ENCODE measurements at places on chromosomes 16 and 17.

GRCh38 chr17:58318065-58318481, 10.5 kb downstream of the TSPOAP1 start:
- no peak for DNase-seq

GRCh38 chr17:74201250-74201649, 2.2 kb upstream of the RPL38 start:
- DNase-seq, result no peak

DNA sequence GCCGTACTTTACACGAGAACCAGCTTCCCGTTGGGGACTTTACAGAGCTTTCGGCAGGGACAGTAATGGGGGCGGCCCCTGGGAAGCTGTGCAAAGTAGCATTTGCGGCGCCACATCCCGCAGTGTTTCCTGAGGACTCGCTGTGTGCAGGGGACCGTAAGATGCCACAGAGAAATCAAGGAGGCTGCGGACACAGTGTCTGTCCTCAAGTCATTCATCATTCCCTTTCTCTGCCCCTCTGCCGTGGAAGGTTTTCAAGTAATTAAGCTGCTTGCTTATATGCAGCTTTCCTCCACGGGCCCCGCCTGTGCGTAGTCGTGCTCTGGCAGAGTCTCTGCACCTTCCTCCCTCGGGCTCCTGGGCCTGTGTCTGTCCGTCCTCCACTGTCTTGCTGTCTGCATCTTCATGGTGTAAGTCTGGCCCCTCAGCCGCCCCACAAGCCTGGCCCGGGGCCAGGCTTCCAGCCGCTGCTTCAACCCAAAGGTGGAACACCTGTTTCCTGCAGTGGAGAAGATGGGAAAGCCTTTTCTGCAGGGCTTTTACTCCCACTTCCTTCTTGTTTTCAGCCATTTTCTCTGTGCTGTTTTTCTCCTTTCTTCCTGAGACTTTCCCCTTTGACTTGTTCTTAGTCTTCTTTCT, 216.9 kb upstream of the CHMP6 start:
- no peak for DNase-seq

DNA sequence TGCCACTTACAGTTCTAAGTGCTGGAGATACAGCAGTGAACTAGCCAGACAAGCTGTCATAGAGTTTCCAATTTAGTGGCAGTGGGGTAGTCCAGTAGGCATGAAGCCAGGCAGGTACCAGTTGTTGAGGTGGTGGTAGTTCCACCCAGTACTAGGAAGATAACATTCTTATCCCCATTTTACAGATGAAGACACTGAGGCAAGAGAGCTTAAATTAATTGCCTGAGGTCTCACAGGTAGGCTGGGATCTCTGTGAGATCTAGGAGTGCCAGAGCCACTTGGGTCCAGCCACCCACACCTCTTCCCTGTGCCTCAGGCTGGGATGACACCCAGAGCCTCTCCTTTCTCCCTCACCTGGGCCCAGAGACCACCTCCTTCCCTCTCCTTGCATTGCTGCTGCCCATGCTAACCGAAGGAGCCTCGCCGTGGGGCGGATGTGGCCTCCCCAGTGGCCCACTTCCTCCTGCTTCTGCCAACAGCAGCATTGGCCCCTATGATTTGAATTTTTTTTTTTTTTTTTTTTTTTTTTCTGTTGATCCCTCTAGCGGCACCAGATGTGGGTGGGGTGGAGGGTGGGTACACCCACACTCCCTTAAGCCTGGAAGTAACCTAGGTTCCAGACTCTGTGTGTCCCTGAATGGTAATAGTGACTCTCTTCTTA, 114.0 kb downstream of the PRKCB start:
- peak; percentile 45 for DNase-seq

DNA sequence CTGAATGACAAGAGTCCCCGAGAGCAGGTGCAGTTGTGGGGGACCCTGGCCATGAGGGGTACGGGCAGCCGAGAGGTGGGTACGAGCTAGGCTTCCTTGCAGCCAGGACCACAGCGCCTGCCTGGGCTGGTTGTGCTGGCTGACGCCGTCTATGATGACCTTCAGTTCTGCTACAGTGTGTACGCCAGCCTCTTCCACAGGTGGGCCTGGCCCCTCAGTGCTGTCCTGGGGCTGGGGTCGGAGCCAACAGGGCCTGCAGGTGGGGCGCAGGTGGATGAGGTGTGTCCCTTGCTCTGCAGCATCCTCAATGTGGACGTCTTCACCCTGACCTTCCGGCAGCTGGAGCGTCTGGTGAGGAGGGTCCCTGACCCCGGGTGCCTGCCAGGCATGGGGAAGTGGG, 7.2 kb downstream of the TSR3 start:
- DNase-seq, result no peak

- no peak for DNase-seq
These were observed 236.6 kb upstream of the GSE1 start for GRCh38 chr16:85376292-85377095.

DNA sequence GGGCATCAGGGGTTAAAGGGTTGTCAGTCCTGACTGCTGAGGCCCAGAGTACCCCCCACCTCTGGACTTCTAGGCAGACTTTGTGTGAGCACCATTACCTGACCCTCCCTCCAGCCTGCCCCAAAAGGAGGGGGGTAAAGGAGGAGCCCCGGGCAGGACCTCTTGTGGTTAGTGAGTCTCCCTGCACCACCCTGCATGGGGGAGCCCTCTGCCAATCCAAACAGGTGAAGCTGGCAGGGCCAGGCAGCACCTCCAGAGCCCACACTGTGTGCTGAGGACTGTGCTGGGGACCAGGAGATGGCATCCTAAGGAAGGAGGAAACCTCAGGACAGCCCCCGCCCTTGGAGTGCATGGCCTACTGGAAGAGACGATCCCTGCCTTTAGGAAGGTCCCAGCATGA, 2.6 kb upstream of the KRT14 start:
- no peak for DNase-seq

DNA sequence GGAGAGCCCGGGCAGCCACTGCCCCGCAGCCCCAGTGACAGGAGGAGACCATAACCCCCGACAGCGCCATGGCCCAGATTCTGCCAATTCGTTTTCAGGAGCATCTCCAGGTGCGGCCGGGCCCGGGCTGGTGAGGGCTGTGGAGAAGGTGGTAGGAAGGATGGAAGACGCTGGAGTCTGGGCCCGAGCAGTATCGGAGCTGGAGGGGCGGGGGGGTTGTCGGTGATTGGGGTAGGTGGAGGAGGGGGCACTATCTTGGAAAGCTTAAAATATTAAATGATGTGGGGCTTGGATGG, 317 bp downstream of the CLTC start:
- no peak for DNase-seq

DNA sequence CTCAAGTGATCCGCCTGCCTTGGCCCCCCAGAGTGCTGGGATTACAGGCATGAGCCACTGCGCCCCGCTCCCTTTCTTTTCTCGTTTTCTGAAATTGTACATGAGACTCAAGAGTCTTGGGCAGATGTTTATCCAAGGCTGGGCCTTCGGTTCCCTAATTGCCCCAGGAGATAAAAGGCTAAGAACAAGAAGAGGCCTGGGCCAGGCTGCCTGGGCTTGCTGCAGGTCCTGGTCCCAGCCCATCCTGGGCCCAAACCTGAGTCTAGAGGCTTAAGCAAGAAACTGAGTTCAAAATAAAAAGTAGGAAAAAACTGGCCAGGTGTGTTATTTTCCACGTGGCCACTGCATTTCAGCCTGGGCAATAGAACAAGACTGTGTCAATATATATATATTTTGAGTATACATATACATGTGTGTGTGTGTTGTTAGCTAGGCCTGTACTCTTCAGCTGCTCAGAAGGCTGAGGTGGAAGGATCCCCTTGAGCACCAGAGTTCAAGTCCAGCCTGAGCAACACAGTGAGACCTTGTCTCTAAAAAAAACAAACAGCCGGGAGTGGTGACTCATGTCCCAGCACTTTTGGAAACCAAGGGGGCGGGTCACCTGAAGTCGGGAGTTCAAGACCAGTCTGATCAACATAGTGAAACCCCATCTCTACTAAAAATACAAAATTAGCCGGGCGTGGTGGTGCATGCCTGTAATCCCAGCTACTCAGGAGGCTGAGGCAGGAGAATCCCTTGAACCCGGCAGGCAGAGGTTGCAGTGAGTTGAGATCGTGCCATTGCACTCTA, 6.8 kb upstream of the CLUH start:
- DNase-seq, result no peak

DNA sequence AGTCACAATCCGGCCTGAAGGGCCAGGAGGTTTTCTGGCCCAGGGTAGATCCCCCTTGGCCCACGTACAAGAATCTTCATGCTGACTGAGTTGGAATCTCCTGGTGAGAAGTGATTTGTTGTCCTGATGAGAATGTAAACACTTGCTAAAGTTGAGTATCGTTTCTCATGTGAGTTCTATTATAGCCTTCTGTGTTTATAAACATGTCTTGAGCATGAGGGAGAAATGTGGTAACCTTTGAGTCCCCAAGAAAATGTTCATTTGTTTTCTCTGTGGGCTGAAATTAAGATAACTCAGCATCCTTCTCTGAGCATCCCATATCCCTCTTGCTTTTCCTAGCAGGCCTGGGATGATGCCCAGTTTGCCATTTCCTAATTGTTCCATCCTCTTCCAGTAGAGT, 204.8 kb downstream of the FTO start:
- no peak for DNase-seq

DNA sequence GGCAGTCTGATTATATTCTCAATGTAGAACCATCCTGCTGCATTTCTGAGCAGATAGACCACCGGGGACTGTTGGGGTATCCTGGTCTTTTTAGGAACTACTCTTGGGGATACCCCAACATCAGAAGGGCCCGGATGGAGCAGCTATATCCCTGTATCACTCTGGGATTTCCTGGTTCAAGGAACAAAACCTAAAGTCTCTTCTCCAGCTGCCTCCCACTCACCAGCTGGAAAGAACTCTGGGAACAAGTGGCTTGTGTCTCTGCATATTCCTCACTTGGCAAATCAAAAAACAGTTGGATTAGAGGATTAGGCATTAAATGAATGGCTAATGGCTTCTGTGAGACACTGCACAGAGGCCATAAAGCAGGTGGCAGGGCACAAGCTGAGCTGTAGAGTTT, 62.3 kb upstream of the HS3ST2 start:
- DNase-seq, result no peak

- no peak for DNase-seq
These were observed 547 bp downstream of the VMP1 start for GRCh38 chr17:59707971-59708430.

- no peak for DNase-seq
These were observed at the start of gene ATP1B2 for GRCh38 chr17:7650509-7651096. TSS of gene ATP1B2 (plus strand) at chr17:7650926. CDS start at chr17:7651519, 593 bp downstream.

DNA sequence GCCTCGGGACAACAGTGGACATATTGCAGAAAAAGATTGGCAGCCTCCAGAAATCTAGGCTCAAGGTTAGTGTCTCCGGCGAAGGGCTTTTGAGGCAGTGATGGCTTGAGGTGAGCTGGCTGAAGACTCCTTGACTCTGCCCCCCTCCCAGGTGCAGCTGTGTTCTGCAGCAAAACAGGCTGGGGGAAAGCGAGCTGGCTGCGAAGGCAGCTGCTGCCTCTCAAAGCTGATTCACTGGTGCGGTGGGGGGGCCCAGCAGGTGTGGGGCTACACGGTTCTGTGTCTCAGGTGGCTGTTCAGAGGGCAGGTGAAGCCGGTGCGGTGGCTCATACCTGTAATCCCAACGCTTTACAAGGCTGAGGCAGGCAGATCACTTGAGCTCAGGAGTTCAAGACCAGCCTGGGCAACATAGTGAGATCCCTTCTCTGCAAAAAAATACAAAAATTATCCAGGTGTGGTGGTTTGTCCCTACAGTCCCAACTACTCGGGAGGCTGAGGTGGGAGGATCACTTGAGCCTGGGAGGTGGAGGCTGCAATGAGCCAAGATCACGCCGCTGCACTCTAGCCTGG, 22.9 kb downstream of the C16orf96 start:
- no peak for DNase-seq

GRCh38 chr16:11118479-11118878, 137.5 kb downstream of the SOCS1 start:
- DNase-seq, result no peak

- no peak for DNase-seq
These were observed 304.5 kb downstream of the HAPSTR1 start for GRCh38 chr16:9395958-9396359.

DNA sequence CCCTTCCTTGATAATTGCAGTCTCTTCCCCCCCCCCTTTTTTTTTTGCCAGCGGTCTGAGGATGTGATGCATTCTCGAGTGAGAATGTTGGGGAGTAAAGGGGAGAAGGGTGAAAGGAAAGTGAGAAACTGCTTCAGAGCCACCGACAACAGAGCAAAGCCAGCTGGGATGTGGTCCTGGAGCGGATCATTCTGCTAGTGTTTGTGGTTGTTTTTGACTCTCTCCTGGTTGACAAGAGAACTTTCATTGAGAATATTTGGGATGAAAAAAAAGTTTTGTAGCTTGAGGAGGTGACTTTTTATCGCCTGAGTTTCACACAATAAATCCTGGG, 1.3 kb downstream of the NF1 start:
- DNase-seq, result no peak

DNA sequence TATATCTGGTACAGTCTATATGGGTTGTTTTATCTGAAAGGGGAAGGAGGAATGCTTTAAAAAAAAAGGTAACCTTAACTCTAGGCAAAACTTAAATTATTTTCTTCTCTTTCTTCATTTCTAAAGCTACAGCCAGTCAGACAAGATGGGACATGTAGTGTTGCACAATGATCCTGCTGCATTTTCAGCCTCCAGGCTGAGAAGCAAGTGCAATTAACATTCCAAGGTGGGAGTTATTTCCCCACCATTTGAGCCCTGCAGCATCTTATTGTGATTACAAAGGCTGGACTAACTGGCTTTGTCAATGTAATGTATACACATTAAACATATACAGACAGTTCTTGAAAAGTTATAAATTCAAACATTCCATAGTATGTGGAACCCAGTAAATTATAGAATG, 22.6 kb upstream of the NF1 start:
- DNase-seq, result no peak

GRCh38 chr17:34533806-34534527, 45.4 kb upstream of the TMEM132E start:
- DNase-seq, result no peak

DNA sequence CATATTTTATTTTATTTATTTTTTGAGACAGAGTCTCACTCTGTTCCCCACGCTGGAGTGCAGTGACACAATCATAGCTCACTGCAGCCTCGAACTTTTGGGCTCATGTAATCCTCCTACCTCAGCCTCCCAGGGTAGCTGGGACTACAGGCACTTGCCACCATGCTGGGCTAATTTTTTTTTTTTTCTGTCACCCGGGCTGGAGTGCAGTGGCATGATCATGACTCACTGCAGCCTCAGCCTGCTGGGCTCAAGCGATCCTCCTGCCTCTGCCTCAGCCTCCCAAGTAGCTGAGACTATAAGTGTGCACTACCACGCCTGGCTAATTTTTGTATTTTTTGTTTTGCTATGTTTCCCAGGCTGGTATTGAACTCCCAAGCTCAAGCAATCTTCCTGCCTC, 17.1 kb downstream of the UNC45B start:
- no peak for DNase-seq
